ENCODE measurements at places on chromosomes 5 and 9.
A peak's percentile ranks its signal among the peaks of the same experiment; 100 is the strongest.

GRCh38 chr5:8523501-8523900 is 654.6 kb downstream of the MTRR start:
- DNase-seq, result no peak

DNA sequence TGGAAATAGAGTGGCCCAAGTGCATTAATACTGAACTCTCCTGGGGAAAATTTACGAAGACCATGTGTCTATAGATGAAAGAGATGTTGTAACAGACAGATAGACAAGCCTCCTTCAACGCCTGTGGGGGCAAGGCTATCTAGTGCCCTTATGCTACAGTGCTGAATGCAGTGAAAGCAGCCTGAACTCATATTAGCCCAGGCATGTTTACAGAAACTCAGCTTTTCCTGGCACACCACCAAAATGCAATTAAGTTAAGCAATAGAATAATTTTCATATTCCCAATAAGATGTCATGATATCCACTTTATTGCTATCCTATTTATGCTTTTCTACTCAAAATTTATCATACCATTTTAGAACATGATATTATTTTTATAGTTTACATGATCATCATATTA is 277.0 kb downstream of the DIRAS2 start:
- DNase-seq, result no peak

GRCh38 chr5:149210968-149211490 is 60.6 kb upstream of the AFAP1L1 start:
- DNase-seq, result no peak

DNA sequence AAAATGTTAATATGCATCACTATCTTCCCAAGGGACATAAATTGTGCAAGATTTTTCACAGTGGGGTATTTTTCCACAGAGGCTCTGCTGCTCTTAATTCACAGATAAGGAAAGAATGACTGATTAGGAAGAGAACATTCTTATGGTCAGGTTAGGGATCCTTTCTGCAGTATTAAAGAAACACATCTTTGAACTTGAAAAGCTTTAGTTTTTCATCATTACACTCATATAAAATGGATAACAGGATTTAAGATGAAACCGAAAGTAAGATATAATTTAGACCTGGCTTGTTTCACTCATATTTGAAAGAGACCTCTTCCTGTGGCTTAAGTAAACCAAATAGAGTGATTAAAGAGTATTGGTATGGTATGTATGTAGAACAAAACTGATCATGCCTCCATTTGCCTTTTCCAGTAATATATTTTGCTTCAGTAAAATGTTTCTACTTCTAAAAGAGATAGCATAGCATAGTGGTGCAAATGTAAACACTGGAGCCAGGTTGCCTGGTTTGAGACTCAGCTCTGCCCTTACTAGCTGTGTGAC is 160.0 kb downstream of the PRR16 start:
- no peak for DNase-seq

DNA sequence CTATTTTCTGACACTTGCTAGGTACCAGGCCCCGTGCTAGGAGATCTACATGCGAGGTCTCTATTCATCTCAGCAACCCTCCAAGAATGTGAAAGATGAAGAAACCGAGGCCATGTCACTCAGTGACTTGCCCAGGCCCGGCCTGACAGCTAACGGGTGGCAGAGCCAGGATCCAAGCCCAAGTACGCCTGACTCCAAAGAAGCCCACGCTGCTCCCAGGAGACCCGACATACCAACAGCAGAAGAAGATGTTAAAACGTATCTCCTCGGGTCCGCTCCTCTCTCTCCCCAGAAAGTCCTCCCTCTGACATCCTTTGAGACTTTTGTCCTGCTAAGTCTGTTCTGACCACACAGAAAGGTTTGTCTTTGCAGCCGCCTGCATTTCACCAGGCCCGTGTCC is 65.2 kb downstream of the CRB2 start:
- DNase-seq, result no peak

- no peak for DNase-seq
Measured at GRCh38 chr9:84139296-84140070, 158.9 kb downstream of the RMI1 start.

GRCh38 chr9:121499177-121499426 is 542 bp downstream of the GGTA1 start:
- peak; percentile 10 for DNase-seq

DNA sequence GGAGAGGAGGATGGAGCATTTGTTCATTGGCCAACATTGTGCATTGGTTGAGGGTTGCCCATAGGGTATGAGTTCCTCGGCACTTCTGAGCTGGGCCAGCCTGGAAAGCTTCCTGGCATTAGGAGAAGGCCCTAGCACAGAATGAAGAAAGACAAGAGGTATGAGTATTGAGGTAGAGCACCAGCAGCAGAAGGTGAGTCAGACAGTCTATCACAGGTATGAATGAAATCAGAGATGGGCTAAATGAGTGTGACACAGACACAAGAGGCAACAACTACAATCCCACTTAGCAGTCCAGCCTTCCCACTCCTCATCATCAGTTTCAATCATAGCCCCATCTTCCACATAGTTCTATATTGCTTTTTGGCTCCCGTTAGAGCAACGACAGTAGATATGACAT is 25.4 kb upstream of the TGFBR1 start:
- DNase-seq, result no peak

GRCh38 chr5:133827830-133828229 is 140.6 kb downstream of the C5orf15 start:
- DNase-seq, result no peak

DNA sequence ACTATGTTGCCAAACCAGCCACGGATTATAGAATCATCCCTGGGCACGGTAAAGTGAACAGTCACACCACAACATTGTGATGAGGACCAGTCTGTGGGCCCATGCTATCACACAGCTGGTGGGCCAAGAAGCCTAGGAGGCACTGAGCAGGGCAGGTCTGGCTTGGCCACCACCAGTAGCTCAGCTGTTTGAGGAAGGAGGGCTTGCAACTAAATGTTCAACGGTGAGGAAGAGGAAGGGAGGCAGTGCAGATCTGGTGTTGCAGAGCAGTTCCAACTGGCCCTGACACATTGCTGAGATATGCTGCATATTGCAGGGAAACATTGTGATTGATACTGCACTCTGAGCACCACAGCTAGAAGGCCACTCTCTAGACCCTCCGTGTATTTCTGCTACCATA is 77.9 kb upstream of the ATG10 start:
- no peak for DNase-seq

DNA sequence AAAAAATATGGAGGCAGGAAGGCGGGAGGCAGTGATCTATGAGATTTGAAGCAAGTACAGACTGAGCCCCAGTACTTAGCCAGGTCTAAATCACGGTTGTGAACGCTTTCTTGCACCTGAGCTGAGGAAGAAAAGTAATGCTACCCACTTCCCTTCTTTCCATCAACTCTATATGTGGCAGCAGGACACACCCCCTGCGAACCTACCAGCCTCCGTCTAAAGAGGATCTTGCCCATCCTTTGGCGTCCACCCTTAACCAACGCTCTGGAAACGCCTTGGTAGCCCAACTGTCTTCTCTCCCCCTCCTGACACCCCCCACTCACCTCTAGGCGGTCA is 545 bp downstream of the HMGCS1 start:
- no peak for DNase-seq

- no peak for DNase-seq
Measured at GRCh38 chr5:4720831-4721230, 419.3 kb upstream of the ADAMTS16 start.

DNA sequence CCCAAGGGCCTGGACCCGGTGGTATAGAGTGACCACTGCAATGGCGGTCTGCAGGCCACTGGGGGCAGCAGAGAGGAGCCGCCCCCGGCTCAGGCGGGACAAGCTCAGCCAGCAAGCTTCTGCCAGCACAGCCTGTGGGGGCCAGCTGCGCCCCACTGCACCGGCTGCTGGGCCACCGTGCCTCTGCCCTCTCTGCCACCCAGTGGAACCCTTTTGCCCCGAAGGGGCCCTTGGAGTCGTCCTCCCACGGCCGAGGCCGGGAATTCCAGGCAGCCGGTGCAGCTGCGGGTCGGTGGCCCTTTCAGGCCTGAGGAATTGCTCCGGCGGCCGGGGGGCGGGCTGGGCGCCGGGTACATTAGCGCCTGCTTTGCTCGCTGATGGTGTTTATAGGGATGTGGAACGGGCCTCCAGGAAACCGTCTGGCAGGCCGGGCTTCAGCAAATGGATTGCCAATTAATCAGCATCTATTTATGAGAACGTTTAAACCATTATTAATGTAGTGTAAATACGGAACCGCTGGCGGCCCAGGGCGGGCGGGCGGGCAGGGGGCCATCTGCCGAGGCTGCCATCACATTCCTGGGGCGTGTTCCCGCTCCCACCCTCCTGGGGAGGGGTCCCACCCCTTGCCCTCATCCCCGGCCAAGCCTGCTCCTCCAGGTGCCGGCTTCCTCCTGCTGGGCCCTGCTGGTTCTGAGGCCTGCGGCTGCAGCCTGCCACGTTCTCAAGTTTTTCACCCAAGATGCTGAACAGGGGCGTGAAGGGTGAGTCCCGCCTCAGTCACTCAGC is 127.4 kb downstream of the BARX1 start:
- DNase-seq, result peak; percentile 96

GRCh38 chr5:9126490-9126889 is 419.4 kb downstream of the SEMA5A start:
- DNase-seq, result no peak

DNA sequence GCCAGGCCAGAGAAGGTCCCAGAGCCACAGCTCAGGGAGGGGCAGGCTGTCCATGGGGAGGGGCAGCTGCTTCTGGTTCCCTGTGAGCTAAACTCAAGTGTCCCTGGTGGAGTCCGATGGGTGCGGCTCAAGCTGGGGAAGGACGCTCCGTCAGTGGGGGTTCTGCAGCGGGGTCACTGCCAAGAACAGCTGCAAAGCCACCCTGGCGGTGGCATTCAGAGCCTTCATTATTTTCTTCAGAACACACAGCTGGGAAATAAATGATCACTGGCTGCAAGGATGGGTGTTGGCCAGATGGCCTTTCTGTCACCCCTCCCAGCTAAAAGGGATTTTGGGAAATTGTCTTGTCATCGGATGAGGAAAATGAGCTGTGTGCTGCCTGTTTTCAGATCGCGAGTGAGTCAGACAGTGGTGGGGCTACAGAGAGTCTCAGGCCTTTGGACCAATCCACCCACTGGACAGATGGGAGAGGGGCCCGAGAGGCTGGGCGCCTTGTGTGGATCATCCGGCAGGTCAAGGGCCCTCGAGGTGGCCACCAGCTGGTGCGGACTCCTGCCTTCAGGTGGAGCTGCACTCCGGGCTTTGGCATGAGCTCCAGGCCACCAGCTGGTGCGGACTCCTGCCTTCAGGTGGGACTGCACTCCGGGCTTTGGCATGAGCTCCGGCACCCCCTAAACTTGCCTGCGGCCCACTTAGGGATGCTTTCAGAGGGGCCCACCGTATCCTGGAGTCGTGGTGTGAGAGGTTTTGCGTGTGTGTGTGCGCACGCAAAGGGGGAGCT is 17.9 kb upstream of the GFPT2 start:
- no peak for DNase-seq

GRCh38 chr5:72108202-72109061 is 1.2 kb downstream of the MAP1B start:
- peak; percentile 39 for DNase-seq

DNA sequence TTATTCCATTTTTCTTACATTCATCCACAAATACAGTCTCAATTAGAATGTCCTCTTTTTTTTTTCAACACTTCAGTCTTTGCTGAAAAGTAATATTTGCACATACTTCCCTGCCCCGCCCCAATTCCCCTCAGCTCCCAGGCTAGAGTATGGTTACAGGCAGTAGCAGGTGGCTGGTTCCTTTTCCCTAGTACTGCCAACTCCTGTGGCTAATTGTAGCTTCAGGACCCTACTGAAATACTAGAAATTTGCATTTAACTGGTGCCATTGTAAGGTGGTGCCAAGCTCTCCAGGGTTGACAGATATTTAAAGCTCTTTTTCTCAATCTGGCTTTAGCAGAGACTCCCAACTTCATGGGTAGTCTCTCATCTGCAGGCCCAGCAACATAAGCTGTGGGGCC is 80.3 kb downstream of the FAM81B start:
- DNase-seq, result no peak

GRCh38 chr5:54120473-54120872 is 189.9 kb downstream of the ARL15 start:
- no peak for DNase-seq

DNA sequence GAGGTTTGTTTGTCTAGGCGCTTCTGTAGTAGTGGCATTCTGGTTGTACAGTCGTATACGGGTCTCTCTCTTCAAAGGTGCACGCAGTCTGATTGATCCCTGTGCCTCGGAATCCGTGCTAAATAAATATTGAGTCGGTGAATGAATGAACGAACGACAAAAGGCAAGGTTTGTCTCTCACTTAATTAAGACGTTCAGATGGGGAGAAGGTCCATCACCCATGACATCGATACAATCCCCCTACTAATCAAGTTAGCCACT is 500 bp upstream of the CREBRF start:
- DNase-seq, result no peak

DNA sequence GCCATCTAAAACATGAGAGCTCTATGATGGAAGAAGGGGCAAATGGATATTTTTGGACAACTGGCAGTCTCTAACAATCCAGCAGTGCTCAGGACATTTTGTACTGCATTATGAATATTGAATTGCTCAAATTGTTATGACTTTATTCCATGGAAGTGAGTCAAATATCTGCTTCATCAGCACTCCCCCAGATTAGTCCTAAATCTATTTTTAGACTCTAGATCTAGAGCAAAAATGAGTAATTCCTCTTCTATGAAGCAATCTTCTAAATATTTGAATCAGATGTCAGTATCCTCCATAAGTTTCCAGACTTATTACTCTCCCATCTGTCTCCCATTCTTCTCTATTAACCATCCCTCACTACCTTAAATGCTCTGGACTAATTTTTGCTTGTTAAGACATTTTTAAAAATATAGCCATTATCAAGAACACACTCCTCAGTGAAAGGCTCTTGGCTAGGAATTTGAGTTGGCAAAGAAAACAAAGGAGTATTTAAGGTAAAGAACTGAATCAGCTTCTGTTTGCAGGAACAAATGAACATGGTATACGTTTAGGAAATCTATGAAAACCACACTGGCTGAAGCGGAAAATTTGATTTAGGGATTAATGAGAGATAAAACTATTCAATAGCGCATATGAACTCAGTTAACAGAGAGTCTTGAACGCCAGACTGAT is 300.9 kb downstream of the MCTP1 start:
- no peak for DNase-seq

GRCh38 chr9:77210116-77210515 is 32.8 kb downstream of the VPS13A start:
- no peak for DNase-seq

GRCh38 chr9:130630506-130631330 is 33.7 kb upstream of the PRDM12 start:
- DNase-seq, result no peak

DNA sequence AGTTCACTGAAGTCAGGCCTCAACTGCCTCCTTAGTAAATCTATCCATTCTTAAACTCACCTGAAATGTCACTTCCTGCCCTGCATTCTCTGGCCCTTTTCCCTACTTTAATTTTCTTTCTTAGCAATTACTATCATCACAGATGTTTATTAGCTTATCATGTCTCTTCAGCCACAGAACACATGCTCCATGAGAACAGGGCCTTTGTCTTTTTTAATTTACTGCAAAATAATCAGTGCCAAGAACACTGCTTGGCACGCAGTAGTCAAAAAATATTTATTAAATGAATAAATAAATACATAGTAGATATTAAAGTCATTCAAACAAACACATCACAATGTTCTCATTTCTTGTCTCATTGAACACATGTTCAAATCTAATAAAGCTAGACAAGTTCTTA is 46.2 kb downstream of the SKIC3 start:
- DNase-seq, result no peak

GRCh38 chr5:157292599-157292998 is 26.7 kb downstream of the CYFIP2 start:
- no peak for DNase-seq

- no peak for DNase-seq
Measured at GRCh38 chr5:73096239-73096575, 24.2 kb upstream of the TMEM171 start.

GRCh38 chr5:34708777-34709176 is 52.6 kb downstream of the RAI14 start:
- DNase-seq, result no peak
